ENCODE measurements at places on chromosomes 2 and 18. TPM values are rescaled to one million over a fixed set of nuclear protein-coding genes. Genes with fewer than 3 reads are reported as not detected.

The GALM gene
- 31.0 TPM for total RNA-seq

The ZNF396 gene
- total RNA-seq: 0.98 TPM

The ANO7 gene
- 0.45 TPM for total RNA-seq

The EGR4 gene
- 0.10 TPM for total RNA-seq

The DSC3 gene
- total RNA-seq: not detected

The SCYGR4 gene
- not detected for total RNA-seq

The CTAGE1 gene
- total RNA-seq: not detected

The LOXL3 gene
- total RNA-seq: 0.10 TPM

The ALK gene
- not detected for total RNA-seq

The DYNAP gene
- total RNA-seq: not detected

The NT5C1B gene
- not detected for total RNA-seq

The RAB27B gene
- total RNA-seq: 2.1 TPM

Measured in activated naive CD4-positive, alpha-beta T cell treated with anti-CD3 and anti-CD28 coated beads, Interleukin-2, amount 10 ng/mL, durations not matched to agents 5 hours and 36 hours (primary cell).